ENCODE measurements at places on chromosomes 1 and 21. TPM values are rescaled to one million over a fixed set of nuclear protein-coding genes. Genes with fewer than 3 reads are reported as not detected.

Gene KAZN
- 23.4 TPM for polyA plus RNA-seq

Gene KISS1
- not detected for polyA plus RNA-seq

Gene TNFRSF18
- not detected for polyA plus RNA-seq

Gene ESPN
- polyA plus RNA-seq, result 10.1 TPM

Gene SPATA21
- polyA plus RNA-seq, result not detected

Gene GBP7
- not detected for polyA plus RNA-seq

Gene CR1L
- polyA plus RNA-seq, result not detected

Data from Purkinje cell (primary cell).